ENCODE measurements at places on chromosomes 12 and 14.
A peak's percentile ranks its signal among the peaks of the same experiment; 100 is the strongest.

- DNase-seq: no peak
Measured at GRCh38 chr12:88393017-88393767, 187.1 kb downstream of the KITLG start.

DNA sequence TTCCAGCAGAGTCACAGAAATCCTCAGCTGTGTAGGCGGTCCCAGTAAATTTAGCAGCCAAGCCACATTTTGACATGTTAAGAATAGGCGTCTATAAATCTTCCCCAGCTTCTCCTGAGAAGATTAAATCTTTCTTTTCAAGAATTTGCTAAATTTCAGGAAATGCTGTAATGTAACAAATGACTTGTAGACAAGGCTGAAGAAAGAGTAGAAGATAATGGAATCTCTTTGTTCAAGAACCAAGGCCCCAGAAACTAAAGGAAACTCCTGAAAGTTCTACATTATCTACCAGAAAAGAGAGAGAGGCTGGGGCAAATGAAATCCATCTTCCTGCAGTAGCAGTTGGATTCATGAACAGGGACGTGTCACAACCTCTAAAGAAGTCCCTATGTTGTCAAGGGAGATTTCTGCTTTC, 760.3 kb downstream of the NOVA1 start:
- DNase-seq: no peak

DNA sequence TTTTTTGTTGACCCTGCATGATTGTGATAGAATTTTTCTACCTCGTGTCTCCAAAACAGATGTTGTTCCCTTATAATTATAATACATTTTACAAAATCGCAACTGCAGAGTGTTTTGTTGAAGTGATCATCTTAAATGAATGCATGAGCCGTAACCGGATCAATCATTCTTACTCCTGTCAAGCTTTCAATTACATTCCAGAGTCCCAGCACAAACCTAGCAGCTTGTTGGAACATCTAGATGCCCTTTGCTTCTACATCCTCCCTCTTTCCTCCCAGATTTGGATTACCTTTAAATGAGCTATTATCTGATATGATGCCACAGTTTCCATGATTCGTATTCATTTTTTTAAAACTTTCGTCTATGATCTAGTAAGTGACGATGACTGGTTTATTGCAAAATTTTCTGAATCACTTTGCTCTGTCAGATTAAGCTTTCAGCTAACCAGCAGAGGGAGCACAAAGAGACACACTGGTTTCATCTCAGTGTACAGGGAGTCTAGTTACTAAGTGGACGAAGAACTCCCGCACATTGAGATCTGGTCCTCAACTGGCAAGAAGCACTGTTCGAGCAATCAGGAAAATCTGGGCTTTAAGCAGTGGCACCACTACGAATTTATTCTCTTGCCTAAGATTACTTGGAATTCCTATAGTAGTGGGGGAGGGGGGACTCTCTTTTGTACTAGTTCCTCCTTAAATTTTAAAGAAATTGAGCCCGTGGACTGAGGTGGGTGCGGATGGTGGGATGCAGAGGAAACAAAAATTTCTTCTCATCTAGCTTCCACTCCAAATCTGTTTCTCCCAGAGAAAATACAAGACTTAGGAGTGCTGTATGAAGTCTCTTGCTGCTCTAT, 40.9 kb downstream of the TSHR start:
- DNase-seq: no peak

DNA sequence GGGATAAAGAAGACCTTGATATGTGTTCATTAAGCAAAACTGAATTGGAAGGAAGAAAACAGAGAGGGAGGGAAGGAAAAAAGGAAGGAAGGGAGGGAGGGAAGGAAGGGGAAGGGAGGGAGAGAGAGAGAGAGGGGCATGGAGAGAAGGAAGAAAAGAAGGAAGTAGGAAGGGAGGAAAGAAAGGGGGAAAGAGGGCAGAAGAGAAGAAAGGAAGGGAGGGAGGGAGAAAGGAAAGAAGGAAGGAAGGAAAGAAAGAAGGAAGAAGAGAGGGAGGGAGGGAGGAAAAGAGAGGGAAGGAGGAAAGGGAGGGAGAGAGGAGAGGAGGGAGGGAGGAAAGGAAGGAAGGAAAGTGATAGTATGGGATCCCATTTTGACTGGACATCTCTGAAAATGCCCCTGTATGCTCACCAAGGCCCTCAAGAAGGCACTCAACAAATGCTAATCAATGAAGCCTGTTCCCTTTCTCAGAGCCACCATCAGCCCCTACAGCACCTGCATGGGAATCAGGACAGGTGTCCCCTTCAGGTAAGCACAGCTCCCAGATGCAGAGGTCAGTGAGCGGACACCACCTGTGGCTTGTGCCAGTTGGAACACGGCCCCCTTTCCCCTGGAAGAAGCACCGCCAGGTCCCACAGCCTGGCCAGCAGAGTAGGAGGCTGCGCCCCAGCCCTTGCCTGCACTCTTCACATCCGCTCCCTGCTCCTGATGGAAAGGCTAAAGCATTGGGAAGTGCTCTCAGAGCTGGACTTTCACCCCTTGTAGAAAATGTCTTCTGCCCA, 161.4 kb upstream of the DIO3 start:
- no peak for DNase-seq

DNA sequence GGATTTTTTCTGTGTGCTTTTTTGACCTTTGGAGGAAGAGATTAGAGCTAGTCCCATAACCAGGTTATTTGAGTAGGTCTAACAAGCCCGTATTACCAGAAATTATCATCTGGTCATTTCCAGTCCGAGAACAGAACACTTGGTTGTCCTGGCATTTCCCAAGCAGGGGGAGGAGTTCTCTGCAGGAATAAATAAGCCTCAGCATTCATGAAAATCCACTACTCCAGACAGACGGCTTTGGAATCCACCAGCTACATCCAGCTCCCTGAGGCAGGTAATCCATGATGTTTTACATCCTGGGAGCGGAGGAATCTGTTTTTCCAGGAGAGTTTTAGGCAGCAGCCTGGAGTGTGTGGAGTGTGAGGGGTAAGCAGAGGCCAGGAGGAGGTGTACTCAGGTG, at the start of gene SERPINA3:
Gene SERPINA3 (plus strand): TSS at position 218 of the 400 bp plus-strand sequence. CDS start 2,051 bp downstream, outside the sequence.
- no peak for DNase-seq

DNA sequence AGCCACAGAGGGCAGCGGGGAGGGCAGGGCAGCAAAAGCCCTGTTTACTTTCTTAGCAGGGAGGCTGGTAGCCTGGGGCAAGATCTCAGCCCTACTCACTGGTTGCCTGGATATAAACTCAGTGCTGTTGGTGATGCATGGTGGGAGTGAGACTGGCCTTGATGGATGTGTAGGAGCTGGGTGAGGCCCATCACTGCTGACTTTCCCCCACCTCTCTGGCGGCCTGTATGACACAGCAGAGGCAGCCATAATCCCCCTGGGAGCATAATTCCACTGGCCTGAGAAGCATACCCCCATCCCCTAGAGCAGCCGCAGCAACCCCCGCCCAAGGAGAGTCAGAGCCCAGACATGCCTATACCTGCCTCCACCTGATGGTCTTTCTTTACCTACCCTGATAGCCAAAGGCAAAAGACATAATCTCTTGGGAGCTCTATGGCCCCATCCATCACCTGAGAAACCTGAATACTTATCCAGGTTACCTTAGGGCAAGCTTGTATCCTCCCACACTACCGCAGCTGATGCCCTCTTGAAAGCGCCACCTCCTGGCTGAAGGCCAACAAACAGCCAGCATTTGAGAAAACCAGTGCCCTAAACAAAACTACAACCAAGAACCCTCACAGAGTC, 59.3 kb downstream of the DNAI7 start:
- DNase-seq: peak; percentile 18

DNA sequence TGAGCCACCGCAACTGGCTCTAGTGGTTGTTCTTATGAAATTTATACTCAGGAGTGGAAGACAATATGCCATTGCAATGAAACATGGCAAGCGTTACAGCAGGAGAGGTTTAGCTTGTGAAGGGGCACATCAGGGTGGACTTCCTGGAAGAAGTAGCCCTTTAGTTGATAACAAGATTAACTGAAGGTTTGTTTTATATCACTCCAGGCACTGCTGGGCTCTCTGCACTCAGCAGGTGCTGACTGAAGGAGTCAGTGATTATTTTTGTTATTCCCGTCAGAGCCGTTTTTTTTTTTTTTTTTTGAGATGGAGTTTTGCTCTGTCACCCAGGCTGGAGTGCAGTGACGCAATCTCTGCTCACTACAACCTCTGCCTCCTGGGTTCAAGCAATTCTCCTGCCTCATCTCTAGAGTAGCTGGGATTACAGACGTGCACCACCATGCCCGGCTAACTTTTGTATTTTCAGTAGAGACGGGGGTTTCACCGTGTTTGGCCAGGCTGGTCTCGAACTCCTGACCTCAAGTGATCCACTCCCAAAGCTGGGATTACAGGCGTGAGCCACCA, 17.6 kb upstream of the GPR68 start:
- no peak for DNase-seq

GRCh38 chr12:131947482-131948027, 2.2 kb upstream of the EP400 start:
- peak; percentile 13 for DNase-seq

- no peak for DNase-seq
Measured at GRCh38 chr12:86122846-86123468, 133.2 kb downstream of the MGAT4C start.

- no peak for DNase-seq
Measured at GRCh38 chr12:29187756-29188155, 38.7 kb downstream of the FAR2 start.

DNA sequence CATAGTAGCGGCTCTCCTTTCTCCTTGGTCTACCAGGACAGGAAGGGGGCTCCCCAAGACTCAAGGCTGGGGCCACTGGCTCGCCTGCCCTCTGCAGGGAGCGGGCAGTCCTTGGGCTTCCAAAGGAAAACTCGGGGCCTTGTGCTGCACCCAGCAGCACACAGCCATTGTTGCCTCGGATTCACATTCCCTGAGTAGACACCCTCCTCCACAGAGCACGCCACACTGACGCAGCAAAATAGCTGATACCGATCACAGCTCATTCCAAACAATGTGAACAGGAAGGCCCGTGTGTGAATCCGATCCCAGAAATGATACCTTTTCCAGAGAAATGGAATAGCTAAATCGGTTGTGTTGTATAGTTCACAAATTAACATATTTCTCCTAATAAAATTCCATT, 65.1 kb upstream of the DYNC1H1 start:
- no peak for DNase-seq

DNA sequence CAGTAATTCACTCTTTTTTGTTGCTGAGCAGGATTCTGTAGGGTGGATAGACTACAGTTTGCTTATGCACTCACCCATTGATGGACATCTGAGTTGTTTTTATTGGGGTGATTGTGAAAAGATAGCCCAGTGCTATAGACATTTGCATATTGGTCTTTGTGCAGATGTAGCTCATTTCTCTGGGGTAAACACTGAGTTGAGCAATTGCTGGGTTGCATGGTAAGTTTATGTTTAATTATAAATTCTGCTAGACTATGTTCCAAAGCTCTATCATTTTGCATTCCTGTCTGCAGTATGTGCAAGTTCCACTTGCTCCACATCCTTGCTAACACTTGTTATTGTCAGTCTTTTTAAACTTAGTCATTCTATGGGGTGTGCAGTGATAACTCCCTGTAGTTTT, 65.4 kb upstream of the RFLNA start:
- no peak for DNase-seq

GRCh38 chr12:92226071-92226661, 80.5 kb upstream of the BTG1 start:
- no peak for DNase-seq

DNA sequence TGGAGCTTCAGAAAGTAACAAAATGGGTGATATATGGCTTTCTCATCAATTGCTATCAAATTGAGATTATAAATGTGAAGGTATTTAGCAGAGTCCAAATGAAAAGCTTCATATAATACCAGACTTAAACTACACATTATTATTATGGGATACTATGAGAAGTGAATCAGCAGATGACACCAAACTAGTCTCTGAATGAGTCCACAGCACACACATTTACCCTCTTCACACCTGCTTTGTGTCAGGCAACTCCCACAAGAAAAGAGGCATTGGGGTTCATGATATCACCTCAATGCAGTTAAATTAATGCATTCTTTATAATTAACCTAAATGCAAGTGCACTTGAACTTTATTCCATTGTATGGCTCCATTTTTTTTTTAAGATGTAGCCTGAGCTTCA, 330.5 kb downstream of the BCL11B start:
- no peak for DNase-seq

DNA sequence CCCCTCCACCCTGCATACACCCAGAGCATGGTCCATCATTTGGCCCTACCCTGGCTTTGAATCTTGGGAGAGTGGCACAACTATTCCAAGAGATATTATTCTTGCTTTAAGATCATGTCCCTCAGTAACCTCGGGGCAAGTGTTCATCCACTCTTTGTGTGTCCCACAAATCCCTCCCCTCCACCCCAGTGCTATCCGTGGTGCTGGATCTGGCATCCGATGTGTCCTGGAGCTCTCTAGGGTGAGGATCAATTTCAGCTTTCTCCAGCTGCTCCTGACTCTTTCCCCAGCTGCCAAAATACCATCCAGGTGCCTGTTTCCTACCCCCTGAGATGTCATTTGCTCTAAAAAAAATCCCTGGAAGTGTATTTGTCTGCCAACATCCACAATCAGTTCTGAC, 64.8 kb upstream of the CMKLR1 start:
- DNase-seq: no peak

DNA sequence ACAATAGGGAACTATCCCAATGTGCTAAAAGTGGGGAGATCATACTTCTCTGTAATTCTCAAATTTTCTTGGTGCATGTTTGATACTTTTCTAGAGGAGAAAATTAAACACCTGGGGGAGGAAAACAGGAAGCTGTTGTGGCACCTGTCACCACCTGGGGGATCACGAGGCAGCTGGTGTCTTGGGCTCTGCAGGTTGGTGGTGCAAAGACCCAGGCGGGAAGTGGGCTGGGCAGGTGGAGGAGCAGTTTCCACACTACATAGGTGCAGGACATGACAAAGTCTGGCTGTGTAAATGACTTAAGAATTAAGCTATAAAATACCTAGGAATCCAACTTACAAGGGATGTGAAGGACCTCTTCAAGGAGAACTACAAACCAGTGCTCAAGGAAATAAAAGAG, 23.2 kb downstream of the PEX5 start:
- no peak for DNase-seq

DNA sequence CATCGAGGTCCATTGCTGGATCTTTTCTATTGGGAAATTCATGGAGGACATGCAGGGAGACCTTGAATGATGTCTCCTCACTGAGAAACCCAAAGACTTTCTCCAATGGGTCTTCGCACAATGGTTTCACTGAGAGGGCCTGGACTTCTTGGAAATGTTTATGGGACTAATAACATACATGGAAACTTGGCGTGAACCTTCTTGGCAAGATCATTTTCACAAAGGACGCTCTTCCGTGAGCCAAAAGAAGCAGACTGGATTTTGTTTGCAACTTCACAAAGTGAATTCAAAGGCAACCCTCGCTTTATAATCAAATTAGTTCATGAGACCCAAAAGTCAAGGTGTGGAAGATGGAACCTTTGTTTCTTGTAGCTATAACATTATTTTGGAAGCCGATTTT, 154.4 kb downstream of the TMEM132C start:
- DNase-seq: no peak

DNA sequence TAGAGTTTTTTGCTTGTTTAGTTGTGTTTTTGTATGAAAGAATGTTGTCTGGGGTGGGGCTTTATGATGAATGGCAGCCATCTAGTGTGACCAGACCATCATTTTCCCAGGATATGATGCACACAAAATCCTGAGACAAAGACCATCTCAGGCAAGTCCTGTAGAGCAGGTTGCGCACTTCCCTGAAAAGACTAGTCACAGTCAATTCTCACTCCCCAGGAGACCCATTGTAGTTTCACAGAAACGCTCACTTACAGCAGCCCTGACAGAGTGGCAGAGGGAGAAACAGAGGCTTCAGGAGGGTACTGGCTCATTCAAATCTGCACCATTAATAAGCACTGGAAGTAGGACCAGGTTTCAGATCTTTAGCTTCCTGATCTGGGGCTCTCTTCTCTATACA, 183.2 kb downstream of the TMEM117 start:
- no peak for DNase-seq
